ENCODE measurements at places on chromosomes 2 and 18.

DNA sequence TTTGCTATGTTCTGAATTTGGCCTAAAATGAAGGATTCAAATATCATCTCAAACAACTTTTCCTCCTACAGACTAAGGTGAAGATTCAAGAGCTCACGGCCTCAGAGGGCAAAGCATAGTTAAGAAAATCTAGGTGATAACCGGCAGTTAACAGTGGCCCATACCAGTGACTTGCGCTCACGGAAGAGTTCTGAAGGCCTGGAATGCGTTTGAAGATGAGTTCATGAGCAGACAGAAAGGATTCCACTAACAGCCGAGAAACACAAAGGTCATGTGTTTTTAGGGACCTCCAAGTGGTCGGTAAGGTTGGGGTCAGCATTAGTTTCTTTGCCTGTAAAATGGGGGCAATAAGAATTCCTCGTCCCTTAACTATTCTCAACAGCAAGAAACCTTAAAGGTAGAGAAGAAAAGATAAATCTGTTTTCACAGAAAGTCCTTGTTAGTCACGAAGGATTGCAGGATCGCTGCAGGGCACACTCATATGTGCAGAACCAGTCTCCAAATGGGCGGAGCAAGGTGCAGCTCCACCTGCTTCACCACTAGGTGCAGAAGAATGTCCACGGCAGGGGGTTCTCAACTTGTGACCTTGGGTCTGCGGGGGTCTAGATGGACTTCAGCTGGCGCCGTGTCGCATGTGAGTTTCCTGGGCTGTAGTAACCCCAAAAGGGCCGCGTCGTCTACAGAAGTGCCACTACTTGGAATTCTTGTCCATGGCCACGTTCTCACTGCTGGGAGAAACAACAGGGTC is 708 bp upstream of the RPIA start:
- DNase-seq, result peak; percentile 36

GRCh38 chr2:199743415-199744120 is 107.4 kb downstream of the FTCDNL1 start:
- no peak for DNase-seq

DNA sequence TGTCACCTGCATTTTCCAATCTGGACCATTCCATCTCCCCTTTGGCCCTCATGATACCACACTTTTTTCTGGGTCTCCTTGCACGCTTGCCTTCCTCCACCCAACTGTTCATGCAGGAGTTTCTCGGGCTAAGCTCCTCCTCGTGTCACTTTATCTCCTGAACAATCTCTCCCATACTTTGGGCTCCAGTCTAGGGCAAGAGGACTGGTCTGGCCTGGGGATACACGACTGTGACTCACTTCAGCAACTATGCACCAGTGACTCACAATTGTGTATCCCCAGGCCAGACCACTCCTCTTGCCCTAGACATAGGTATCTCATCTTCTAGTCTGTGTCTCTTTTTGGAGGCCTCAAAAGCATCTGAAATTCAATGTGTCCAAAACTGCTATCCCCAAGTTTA is 149.4 kb upstream of the PTPRM start:
- peak; percentile 92 for DNase-seq

- no peak for DNase-seq
These were observed 230.0 kb downstream of the NCKAP5 start for GRCh38 chr2:133338224-133338623.

GRCh38 chr18:2883076-2883735 is 36.4 kb downstream of the EMILIN2 start:
- no peak for DNase-seq

DNA sequence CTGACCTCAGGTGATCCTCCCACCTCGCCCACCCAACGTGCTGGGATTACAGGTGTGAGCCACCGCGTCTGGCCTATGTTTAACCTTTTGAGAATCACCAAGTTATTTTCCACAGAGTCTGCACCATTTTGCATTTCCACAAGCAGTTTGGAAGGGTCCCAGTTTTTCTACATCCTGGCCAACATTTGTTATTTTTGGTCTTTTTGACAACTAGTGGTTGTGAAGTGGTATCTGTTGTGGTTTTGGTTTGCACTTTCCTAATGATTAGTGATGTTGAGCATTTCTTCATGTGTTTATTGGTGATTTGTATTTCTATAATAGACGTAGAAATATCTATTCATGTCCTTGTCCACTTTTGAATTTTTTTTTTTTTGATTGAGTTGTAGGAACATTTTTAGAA is 67.9 kb downstream of the BIRC6 start:
- DNase-seq, result no peak

GRCh38 chr2:28004086-28004485 is 113.6 kb downstream of the BABAM2 start:
- no peak for DNase-seq

GRCh38 chr2:231691251-231691772 is 17.0 kb upstream of the PTMA start:
- DNase-seq, result no peak

DNA sequence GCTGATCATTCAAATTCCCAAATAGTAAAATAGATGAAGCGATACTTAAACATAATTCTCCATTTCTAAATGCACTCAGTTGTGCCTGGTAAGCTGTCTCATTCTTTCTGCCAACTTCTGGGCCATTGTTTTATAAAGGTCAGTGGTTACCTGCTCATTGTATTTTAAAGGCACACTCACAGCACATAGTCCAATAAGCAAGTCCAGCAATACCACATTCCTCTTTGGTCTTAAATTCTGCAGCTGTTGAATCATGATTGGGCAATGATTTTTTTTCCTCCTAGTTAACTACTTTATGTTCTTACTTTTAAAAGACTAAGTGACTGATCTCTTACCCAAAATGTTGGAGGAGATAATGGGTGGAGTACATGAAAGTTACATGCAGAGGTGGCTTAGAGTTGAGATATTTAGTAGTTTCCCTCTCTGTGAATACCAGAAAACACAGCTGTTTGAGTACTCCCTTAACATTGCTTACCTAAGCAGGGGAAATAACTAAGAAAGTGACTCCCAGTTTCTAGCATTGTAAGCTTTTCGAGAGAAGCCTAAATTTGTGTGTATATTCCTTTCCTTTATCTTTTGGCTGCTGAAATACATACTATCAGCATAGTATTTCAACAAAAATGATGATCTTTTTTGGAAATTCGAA is 220.7 kb downstream of the CAMKMT start:
- DNase-seq, result no peak

DNA sequence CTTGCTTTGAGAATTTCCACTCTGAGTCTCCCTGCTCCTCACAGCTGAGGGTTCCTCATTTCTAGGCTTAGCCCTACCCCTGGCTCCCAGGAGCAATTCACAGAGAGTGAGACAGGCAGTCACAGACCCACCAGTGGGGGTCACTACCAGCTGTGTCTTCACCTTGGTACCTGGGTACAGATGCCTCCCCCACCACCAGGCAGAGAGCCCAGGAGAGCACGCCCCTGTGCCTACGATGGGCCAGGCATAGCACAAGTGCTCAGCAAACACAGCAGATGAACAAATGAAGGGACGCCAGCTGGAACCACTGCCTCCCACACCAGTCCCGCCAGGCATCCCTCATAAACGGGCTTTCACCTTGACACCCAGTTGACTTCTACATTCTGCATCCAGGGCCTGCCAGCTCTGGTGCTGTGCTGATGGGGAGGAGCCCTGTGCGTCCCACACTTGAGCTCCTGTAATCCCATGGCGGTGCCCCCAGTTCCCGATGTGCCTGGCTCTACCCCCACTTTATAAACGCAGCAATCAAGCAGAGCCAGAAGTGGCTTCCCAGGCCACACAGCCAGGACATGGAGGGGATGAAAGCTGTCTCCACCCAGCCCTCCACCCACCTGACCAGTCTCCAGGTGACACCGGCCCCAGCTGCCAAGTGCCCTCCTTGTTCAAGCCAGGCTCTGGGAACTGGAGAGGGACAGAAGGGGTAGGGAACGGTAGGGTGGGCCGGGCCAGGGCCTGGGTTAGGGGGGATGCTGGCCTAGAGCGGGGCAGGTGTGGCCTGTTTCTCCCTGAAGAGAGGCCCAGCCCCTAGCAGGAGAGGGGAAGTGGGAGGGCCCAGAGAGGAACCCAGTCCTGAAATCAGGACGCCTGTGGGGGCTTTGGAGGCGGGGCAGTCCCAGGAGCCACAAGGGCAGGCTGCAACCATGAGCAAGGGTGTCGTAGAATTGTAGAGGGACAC is 42.5 kb downstream of the SCTR start:
- DNase-seq, result no peak

DNA sequence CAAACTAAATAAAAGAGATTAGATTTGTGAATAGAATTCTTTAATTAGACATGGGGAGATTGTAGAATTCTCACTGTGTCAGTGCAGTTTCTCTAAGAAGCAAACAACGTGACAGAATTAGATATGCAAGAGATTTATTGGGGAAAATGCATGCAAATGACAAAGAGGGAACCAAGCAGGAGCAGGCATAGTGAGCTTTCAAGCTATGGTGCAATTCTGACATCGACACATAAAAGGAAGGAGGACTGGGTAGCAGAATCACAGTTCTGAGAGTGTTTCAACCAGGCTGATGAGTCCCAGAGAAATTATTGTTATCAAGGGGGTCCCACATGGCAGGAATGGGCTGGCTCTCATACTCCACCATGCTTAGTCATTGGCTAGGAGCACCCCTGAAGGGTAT is 338.4 kb downstream of the FIGN start:
- no peak for DNase-seq

DNA sequence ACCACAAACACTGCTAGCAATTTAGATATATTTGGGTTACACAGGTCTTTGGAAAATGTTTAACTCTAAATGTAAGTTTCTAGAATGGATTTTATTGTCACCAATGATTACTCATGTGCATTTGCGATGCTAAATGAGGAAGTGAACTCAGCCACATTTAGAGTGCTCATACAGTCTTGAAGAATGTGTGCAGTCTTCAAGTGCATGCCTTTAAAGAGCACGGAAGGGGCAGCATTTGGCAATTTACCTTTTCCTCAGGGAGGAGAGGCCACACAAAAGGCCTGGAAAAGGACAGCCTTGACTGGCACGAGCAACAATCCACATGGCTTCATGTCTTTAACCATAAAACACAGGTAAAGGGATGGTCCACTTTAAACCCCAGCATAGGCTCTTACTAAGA is 78.5 kb upstream of the STK17B start:
- no peak for DNase-seq

DNA sequence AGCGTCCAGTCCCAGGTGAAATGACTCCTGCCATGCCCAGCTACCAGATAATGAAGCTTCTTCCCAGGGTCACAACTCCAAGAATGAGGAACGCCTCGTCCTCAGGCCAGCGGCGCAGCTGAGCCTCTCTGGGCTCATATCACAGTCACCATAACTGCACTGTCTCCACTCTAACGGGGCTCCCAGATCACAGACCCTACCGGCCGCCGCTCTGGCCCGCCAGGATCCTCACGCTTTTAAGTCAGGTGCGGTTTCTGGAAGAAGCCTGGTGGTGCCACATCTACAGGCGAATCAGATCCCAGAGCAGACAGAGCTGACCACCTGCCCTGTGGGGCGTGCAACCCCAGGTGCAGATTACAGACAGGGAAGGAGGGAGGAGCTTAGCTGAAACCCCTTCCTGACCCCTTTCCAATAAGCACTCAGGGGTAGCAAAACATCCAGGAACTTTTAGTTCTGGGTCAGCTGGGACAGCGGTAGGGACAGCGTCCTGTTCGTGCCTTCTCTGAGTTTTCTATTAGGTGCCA is 3.7 kb upstream of the ACKR3 start:
- DNase-seq, result no peak

- DNase-seq, result no peak
These were observed 288.2 kb upstream of the SPHKAP start for GRCh38 chr2:228469721-228470120.

DNA sequence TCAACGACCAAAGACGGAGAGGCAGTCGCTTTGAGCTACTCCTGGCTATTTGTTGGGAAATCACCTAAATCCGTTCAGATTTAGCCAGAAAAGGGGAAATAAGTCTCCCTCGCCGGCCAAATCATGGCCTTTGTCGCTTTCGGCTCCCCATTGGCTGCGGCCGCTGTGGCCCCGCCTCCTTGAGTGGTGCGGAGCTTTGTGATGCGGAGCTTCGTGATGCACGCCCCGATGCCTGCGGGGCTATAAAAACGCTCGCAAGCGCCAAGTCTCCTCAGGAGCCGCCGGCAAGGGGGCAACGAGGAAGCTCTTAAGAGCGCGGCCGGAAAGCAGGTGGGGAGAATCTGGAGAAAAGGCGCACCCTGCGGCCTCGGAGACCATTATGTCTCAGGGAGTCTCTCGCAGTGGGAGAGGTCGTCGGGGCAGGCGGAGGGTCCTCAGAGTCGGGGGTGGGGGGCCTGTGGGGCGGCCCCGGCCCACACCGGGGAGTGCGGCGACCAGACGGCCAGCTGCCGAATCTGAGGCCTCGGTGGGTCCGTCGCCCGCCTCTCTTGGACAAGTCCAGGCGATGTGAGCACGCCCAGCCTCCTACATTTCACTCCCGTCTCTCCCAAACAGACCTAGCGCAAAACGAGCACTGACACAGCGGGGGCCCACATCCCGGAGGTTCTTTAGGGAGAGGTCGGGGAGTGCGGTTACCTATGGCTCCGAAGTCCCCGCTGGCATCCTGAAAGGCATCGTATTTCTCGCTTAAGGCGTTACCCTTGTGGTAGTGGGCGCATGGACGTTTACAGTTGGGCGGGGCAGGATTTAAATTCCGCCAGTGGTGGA is at the start of gene CABYR:
Gene CABYR (plus strand): TSS at position 274 of the 828 bp plus-strand sequence. CDS start 4,053 bp downstream, outside the sequence.
- DNase-seq, result peak; percentile 11

DNA sequence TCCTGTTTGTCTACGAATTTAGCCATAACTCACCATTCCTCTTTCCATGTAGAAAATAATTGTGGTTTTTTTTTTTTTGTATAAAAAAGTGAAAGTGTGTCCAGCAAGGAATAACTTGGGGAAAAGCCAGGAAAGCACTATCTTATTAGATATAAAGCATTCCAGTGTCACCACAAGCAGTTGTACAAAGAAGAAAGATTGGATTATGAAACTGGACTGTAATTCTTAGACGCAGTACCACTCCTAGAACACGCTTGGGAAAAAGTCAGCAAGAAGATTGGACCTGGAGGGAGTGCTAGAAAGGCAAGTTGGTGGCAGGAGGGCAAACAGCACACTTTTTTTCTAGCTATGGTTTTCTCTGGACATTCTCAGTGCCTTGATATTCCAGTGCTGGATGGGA is 186.7 kb downstream of the PARD3B start:
- no peak for DNase-seq

GRCh38 chr18:55522011-55522410 is 66.0 kb downstream of the TCF4 start:
- DNase-seq, result no peak

DNA sequence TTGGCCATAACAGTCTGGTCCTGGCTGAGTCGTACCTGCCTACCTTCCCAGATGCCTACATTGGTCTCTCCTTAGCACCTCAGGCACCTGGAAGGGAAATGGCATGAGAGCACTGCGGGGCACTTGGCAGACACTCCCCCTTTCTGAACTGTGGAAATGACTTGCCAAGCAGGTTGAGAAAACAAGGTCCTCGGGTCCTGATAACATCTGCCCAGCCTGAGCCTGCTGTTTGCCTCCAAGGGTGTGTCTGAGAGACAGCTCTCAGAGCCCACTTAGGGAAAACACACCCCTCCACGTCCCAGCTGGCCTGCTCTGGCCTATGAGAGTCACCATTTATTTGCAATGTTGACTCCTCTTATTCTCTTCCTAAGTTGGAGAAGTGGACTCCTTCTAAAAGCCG is 10.5 kb downstream of the FAM110C start:
- peak; percentile 56 for DNase-seq

- no peak for DNase-seq
These were observed 81.4 kb upstream of the PKDCC start for GRCh38 chr2:41966431-41966893.

Measured in keratinocyte (primary cell).